ENCODE measurements at places on chromosomes 3 and 15.

GRCh38 chr15:68506071-68506470, 72.7 kb upstream of the CORO2B start:
- DNase-seq: no peak

DNA sequence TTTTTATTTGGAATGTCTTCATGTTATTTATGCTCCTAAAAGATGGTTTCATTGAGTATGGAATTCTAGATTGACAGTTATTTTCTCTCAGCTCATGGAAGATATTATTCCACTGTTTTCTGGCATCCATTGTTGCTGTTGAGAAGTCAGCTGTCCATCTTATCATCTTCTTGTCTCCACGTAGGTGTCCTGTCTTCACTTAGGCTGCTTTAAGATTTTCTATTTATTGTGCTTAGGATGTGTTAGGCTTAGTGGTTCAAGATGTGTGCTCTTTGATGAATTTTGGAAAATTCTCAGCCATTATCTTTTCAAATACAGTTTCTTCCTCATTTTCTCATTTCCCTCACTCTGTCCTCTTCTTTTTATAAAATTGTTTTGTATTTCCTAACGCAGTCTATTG, 52.0 kb downstream of the SNRK start:
- no peak for DNase-seq

DNA sequence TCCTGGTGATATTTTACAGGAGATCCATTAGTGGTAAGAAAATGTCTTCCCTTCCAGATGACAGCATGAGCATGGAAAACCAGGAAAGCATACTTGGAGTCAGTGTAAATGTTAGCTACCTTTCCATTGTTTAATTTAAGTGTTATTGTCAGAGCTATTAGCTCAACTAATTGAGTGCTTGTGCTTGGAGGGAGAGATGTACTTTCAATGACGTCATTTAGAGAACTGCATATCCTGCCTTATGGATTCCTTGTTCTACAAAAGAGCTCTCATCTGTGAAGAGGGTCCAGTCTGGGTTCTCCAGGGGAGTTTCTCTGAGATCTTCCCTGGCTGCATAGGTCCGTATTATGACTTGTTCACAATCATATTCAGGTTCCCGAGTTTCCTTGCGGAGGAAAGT, 687.2 kb downstream of the TBL1XR1 start:
- no peak for DNase-seq

GRCh38 chr15:65553691-65554090, 23.4 kb downstream of the HACD3 start:
- DNase-seq: no peak

DNA sequence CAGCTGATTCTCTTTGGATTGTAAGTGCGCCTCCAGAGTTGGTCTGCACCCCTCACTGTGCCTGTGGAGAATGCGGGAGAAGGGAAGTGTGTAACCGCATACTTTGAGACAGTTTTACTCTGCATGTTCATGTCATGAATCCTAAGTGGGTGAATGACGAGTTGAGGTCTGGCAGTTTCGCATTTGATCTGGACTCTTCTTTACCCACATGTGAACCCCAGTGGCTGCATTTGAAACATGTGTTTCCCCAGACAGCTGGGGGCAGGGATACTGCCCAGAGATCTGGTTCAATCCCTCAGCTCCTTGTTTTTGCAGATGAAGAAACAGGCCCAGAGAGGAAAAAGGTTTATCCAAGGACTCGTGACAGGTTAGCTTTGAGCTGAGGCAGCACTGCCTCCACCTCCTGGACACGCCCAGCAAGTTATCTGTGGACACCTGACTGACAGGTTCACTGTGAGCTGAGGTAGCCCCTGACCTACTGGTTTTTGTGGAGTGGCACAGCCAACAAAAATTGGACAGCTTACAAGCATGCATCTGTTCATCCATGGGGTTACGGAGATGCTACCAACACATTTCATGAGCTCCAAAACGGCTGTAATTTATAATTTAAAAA, 207.3 kb downstream of the XXYLT1 start:
- DNase-seq: no peak

DNA sequence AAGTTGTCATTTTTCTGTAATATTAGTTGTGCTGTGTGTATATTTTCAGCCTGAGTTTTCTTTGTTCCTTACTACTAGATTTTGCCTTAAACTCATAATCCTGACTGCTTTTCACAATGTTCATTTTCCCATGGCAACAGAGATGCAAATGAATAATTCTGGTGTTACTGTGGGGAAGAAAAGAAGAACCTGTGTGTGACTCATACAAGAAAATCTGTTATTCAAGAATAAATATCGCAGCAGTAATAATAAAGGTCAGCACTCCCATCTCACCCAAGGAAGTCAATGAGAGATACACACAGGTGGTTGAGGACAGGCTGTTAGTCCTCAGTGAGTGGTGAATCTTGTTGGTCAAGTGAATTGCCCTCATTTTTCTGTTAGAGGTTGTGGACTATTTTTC, 656.6 kb upstream of the NAALADL2 start:
- DNase-seq: no peak

DNA sequence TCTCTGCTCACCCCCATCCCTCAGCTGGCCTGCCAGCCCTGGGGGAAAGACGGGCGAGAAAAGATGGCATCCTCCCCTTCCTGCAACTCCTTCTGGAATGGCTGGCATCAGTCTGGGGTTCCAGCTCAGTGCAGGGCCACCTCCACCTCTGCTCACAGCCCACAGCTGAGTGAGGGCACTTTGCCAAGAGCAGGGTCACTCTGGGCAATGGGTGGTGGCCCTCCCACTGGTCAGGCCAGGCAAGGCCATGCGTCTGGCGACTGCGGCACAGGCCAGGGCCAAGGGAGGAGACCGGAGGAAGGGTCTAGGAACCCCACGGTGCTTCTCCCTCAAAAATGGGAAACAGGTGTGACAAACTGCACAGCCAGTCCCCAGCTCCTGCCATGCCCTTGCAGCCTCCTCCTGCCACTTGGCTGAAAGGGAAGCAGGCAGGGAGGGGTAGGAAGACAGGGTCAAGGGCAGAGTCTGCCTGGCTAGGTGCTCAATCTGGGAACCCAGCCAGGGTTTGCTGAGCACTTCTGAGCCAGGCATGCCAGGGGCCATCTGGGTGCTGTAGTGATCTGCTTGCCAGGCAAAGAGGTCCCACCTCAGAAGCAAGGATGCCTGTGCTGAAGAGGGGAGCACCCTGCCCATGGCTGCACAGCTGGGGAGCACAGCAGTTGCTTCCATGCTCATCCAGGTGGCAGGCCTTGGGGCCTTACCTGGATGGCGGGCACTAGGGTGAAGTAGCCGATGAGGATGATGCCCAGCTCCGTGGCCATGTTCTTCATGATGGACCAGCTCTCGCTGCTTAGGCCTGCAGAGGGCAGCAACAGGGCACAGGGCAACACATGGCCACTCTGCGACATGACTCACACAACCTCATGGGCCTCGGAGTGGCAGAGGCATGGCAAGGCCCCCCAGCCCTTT, 41.2 kb downstream of the PTPN23 start:
- DNase-seq: no peak

DNA sequence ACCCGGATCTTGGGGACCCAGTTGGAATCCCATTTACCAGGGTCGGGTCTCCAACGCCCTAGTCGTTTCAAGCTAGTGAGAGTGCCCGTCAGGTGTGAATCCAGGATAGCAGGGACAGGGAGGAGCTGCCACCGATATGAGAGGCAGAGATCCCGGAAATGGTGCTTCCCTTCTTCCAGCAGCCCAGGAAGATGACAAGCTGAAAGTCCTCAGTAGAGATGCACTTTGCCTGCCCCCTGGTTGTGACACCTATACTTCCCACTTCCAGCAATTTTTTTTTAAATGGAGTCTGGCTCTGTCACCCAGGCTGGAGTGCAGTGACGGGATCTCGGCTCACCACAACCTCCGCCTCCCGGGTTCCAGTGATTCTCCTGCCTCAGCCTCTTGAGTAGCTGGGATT, 503.0 kb downstream of the NTRK3 start:
- no peak for DNase-seq

GRCh38 chr15:39125226-39125625, 455.7 kb upstream of the THBS1 start:
- no peak for DNase-seq

DNA sequence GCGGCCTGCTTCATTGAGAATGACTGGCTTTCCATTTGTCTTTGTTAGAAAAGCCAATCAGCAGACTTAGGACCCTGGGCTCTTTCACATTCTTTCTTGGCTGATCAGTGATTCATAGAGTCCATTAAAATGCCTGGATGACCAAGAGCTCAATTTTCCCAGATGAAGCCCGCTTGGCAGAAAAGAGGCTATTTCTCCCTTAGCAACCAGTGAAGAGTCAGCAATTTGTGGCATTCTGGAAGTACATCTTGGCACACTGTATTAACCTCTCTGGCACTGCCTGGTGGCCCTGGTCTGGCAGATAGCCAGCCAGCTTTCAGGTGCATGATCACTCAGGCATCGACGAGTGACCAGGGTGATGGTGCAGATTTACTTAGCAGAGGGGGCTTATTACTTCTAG, 145.7 kb upstream of the PLAAT1 start:
- DNase-seq: no peak

DNA sequence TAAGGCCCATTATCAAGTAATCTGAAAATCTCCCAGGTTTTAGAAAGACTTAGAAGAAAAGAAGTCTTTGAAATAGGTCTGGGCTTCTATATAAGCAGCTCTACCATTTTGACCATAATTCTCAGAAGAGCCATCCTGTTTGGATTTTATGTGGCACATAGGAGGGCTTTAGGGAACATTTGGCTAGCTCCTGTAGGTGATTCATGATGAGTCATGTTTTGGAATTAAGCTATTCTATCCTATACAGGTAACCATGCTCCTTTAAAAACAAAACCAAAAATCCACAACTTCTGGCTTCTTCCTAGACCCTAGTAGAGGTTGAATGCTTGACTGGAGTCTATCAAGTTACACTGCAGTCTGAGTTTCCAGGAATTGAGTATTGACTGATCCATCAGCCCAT, 8.9 kb downstream of the SST start:
- no peak for DNase-seq

- no peak for DNase-seq
Observed at GRCh38 chr3:68249265-68249664, 594.9 kb upstream of the SUCLG2 start.

- DNase-seq: no peak
Observed at GRCh38 chr3:111730143-111730542, 128.9 kb upstream of the PHLDB2 start.

DNA sequence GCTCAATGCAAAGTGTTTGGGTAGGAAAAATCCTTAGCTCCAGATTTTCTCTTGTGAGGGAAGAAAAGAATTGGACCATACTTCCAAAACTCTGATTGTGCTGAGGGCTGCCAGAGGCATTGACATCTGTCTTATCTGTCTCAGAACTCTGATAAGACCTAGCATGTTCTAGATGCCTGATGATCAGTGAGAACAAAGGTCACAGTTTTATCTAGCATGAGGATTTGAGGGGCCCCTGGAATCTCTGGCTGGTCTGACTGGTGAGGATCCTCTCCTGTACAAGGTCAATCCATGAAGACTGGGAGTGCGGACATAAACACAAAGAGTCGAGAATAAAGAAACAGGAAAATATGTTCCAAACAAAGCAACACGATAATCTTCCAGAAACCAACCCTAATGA, 40.1 kb downstream of the GPR149 start:
- DNase-seq: no peak

DNA sequence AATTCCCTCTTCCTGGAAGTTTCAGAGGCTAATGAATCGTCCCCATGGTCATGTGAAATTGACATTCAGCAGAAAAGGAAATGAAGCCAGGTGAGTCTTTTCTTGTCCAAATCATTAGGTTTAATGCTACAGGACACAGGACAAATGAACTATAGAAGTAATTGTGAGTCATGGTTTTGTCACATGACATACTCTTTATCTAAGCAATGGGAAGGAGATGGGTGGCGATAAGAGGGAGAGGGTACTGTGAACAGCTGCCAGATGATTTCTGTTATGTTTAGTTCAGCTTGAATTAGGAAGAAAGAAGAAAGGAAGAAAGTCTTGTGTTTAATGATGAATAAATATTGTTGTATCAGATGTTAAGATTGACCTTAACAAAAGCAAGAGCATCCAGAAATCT, 515.4 kb upstream of the ZNF717 start:
- no peak for DNase-seq

DNA sequence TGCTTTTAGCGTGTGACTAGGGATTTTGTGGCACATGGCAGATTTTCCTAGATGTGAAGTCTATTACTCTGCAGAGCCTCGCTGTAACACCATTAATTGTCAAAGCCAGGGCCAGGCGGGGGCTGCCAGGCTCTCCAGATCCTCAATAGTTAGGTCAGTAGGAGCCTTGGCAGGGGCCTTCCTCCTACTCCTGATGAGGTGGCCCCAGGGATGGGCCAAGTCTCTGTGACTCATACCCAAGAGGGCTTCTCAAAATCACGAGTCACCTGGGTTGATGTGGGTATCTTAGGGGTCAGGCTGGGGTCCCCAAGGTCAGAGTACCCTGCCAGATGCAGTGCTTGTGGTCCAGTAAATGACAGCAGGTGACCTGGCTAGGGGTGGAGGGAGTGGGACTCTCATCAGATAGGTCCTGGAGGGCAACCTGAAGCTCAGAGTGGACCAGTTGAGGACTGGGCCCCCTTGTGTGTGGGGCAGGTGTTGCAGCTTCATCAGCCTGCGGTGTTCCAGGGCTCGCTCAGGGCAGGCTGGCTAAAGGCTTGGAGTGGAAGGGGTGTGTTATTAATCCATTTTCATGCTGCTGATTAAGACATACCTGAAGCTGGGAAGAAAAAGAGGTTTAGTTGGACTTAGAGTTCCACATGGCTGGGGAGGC, 88.5 kb upstream of the MYZAP start:
- DNase-seq: no peak

- DNase-seq: no peak
Observed at GRCh38 chr3:97278506-97278905, 464.1 kb downstream of the EPHA6 start.

DNA sequence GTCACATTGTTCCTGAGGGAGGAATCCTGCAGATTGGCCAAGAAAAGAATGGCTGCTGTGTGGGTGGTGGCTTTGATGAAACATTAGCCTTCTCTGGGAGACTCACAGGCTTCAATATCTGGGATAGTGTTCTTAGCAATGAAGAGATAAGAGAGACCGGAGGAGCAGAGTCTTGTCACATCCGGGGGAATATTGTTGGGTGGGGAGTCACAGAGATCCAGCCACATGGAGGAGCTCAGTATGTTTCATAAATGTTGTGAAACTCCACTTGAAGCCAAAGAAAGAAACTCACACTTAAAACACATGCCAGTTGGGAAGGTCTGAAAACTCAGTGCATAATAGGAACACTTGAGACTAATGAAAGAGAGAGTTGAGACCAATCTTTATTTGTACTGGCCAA, 6.1 kb downstream of the PTX3 start:
- DNase-seq: no peak

DNA sequence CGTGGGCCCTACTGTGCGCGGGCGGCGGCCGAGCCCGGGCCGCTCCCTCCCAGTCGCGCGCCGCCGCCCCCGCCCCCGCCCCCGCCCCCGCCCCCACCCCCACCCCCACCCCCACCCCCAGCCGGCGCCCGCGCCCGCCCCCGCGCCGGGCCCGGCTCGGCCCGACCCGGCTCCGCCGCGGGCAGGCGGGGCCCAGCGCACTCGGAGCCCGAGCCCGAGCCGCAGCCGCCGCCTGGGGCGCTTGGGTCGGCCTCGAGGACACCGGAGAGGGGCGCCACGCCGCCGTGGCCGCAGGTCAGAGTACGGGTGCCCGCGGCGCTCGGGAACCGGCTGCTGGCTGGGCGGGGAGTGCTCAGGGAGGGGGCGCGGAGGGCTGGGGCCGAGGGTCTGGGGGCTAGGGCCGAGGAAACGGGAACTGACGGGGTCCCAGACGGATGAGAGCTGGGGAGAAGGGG, 1.1 kb upstream of the PPARG start:
- DNase-seq: no peak

- no peak for DNase-seq
Observed at GRCh38 chr3:33103480-33103879, 6.5 kb upstream of the GLB1 start.
